ENCODE measurements at places on chromosomes 6 and 20. TPM values are rescaled to one million over a fixed set of nuclear protein-coding genes. Genes with fewer than 3 reads are reported as not detected.

OLIG3 gene
- not detected for polyA plus RNA-seq

UBD gene
- not detected for polyA plus RNA-seq

TMEM242 gene
- 11.0 TPM for polyA plus RNA-seq

CCDC170 gene
- 0.08 TPM for polyA plus RNA-seq

TAP2 gene
- 32.6 TPM for polyA plus RNA-seq

STAU1 gene
- 55.3 TPM for polyA plus RNA-seq
